ENCODE measurements at places on chromosomes 1 and 21.

DNA sequence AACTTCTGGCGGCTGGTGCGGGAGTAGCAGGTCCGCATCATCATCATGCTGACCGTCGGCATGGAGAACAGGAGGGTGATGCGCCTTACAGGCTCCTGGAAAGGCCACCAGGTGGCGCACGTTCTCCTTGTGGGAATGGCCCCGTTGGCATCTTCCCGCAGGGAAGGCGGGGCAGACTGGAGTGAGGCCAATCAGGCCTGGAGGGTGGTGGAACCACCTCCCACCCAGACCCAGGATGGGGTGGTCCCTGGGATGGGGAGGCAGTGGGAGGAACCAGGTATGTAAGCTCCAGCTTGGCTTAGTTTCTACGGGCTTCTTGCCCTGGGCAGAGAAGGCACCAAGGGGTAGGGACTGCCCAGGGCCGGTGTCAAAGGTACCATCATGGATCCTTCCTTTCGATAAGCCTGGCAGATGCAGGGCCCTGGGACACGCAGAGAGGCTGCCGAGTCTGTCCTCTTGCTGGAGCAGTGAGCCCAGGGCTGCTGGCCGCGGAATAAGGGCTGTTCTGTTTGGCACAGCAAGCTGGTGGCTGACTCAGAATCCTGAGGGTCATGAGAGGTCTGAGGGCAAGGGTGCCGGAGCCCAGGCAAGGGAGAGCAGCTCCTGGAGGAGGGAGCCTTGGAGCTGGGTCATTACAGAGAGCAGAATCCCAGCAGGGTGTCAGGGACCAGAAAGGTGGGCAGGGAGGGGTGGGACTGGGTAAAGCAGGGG is 8.7 kb upstream of the LGR6 start:
- DNase-seq = peak; percentile 80

DNA sequence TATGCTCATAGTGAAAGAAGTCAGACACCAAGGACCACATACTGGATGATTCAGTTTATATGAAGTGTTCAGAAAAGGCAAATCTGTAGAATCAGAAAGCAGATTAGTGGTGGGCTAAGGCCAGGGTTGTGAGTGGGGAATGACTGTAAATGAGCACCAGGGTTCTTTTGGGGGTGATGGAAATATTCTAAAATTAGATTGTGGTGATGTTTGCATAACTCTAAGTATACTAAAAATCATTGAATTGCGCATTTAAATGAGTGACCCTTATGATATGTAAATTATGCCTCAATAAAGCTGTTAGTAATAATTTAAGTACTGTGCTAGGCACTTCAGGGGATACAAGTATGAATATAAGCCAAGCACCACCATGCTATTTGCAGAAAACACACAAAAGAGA is 256.3 kb downstream of the TPR start:
- DNase-seq = no peak

- DNase-seq = no peak
These were observed 8.2 kb downstream of the CREG1 start for GRCh38 chr1:167545349-167545748.

DNA sequence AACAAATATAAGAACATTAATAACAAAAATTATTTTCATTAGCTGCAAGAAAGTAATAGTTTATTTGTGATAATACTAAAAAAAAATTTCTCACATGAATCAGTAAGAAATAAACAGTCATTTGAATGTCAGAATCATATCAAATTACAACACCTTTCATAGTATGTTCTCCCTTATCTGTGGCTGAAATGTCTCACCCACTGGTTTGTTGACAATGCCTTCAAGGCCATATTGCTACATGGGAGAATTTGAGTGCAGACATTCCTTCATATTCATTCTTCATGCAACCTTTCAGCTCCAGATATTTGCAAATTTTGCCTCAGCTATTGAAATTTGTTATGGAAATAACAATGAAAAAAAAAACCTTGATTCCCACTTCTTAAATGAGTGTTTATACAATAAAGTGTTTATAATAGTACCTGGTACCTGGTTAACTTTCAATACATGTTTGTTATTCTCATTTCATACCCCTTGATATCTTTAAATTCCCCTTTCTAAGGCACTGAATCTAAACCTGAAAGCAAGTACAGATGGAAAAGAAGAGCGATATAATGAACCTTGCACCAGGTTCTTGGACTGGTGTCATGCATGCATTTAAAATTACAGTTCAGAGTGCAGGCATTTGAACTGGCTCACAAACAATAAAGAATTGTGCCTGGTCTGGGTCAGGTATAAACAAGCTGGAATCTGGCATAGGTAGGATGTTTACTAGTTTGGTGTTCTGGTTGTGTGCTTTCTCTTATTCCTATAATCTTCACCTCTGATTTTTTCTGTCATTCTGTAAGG is 242.2 kb upstream of the ADGRL2 start:
- no peak for DNase-seq

DNA sequence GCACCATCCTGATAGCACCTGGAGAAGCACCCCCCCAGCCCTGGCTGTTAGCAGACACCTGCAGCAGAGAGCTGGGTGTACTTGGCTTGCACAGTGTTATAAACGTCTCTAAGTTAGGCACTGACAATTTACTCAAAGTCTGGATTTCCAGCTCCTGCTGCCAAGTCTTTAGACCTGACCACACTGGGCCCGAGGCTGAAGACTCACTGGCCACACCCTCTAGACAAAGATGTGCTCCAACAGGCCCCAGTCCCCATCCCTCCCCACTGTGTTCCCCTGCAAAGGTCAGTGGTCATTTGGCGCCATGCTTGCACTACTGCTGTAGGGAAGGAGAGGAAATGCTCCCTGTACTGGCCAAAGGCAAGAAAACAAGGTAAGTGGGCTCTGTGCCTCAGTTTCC is 31.1 kb downstream of the PADI6 start:
- no peak for DNase-seq

GRCh38 chr1:29586991-29587745 is 350.8 kb downstream of the PTPRU start:
- no peak for DNase-seq

DNA sequence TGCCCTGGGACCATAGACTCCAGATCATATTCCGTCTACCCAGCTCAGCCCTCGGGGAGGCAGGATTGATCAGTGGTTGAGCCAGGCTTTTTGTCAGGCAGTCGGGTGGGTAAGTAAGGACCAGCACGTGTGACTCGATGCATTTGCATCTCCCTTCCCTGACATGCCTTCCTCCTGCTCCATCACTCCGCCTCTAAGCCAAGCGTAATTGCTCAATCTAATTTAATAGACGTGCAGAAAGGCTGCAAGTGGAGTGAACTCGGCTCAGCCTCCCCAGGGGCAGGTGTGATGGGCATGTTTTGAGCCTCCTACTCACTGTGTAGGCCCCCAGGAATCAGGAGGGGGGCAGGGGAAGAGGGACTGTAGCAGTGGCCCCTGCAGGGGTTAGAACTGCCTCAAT is 34.6 kb upstream of the GRIK3 start:
- DNase-seq = no peak

- no peak for DNase-seq
These were observed 14.6 kb upstream of the PKP1 start for GRCh38 chr1:201268604-201269151.

GRCh38 chr1:82785268-82785790 is 984.6 kb downstream of the ADGRL2 start:
- DNase-seq = no peak

DNA sequence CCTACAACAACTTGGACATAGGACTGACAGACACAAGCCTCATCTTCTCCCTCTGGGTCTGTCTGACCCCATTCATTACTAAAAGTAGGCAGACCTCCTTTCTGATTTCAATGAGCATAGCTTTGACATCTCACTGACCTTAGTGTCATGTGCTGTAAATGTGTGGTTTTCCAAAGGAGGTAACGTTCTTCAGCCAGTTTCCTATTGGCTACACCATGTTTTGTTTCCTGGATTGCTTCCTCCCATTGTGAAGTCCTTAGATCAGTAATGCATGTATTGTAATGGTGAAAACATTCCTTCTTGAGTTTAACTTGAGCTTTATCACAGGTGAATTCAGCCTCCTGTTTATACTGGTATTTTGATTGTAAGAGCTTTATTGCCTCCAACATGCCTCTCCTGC is 20.6 kb downstream of the STXBP3 start:
- no peak for DNase-seq

DNA sequence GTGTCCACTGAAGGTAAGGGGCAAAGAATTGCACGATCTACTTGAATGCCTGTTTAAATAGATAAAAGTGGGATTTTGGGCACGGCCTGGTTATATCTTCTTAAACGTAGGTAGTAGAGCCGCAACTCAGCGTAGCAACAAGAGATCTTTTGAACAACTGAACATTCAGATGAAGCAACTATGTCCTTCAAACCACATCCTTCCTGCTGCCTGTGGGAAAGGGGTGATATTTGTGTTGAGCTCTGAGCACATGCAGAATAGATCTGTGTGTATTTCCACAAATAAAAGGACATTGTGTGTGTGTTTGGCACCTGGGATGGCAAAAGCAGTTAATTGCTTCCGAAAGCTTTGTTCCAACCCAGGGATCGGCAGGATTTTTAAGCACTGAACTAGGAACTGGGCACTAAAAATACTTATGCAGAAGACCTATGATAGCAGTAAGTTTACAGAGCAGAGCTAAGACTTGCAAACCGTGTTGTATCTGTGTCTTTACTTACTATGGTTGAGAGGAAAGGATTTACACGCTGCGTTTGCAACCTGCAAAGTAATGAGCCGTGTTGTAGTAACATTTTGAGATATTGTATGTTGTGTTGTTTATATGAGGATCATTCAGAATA is 333.4 kb downstream of the CHRM3 start:
- DNase-seq = peak; percentile 41

DNA sequence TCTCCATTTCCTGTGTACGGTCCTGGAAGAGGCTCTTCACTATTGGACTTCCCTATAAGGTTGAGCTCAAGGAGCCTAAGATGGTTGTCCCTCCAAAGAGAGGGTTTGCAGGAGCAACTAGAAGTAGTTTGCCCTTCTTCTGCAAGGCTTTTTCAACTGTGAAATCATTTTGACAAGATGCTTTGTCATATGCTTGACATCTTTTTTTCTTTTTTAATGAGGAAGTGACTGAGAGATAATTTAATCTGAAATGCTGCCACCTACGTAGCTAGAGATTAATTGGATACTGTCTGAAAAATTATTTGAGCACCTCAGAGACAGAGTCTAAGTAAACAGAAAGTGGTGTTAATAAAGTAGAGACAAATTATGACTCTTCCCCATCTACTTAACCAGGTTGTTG is 97.0 kb downstream of the CHRM3 start:
- no peak for DNase-seq

DNA sequence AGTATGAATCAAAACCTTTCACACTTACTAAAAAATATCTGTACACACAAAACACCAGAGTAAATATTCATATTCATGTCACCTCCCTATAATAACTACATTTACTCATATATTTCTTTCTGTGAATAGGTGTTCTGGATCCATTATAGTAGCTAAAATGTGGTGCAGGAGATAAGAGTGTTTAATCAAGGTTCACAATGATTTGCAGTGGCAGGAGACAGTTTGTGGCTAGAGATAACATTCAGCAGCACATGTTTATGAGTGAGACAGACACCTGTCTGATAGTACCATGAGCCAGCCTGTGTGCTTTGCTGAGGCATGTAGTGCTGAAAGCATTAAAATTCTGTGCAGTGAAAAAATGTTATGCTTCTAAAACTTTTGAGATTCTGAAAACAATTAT is 410.3 kb downstream of the SRGAP2C start:
- DNase-seq = no peak

GRCh38 chr1:244599937-244600350 is 53.0 kb upstream of the DESI2 start:
- peak; percentile 87 for DNase-seq

GRCh38 chr1:39205102-39205780 is 746 bp downstream of the MACF1 start:
- DNase-seq = peak; percentile 85

GRCh38 chr1:17515902-17516301 is 23.6 kb upstream of the ARHGEF10L start:
- DNase-seq = peak; percentile 17

GRCh38 chr1:164475834-164476233 is 83.2 kb upstream of the PBX1 start:
- DNase-seq = no peak
